ENCODE measurements at places on chromosomes 4 and X. TPM values are rescaled to one million over a fixed set of nuclear protein-coding genes. Genes with fewer than 3 reads are reported as not detected.

DNA sequence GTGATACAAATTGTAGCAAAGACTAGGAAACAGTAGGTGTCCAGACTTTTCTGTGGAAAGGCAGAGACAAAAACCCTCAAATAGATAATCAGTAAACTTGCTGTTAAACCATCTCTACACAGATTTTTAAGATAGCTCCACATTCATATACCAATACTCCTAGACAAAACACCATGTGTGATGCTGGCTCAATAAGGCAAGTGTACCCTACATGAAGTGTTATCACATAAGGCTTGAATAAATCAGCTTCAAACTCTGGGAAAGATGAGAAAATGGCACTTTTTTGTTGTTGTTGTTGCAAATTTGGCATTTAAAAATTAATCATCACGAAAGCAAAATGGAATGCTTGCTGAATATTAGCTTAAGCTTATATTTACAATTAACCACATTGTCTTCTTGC, 45.1 kb downstream of the DRD5 start:
- no peak overlapping the region for H3K4me3 ChIP-seq
- H3K27ac ChIP-seq = no peak overlapping the region
- no peaks in the 10 kb centered on the region for H3K36me3 ChIP-seq
- H3K4me1 ChIP-seq = no peaks in the 10 kb centered on the region
- DNase-seq = no peak
- H3K27me3 ChIP-seq = no peaks in the 10 kb centered on the region

GRCh38 chr4:107808572-107808971, 16.2 kb upstream of the SGMS2 start:
- no peaks in the 10 kb centered on the region for H3K36me3 ChIP-seq
- no peak overlapping the region for H3K27ac ChIP-seq
- no peaks in the 10 kb centered on the region for H3K4me1 ChIP-seq
- no peak overlapping the region for H3K4me3 ChIP-seq
- H3K27me3 ChIP-seq = no peaks in the 10 kb centered on the region

DNA sequence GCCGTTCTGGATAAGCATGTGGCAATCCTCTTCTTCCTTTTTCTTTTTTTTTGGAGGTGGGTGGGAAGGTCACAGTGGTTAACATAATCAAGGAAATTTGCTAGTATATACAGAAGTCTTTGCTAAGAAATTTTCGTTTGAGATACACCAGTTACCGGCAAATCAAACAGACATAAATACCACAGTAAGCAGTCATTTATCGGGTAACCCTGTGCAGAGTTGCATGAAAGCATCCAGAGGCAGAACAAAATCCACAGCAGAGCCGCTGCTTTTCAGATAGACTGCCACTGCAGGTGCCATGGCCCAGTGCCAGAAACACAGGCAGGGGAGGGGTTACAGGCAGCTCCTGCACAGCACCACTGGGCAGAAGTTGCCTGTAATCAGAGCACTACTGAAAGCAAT, 179.1 kb upstream of the MAB21L2 start:
- H3K4me1 ChIP-seq = no peaks in the 10 kb centered on the region
- no peak overlapping the region for H3K27ac ChIP-seq
- H3K4me3 ChIP-seq = no peak overlapping the region
- H3K27me3 ChIP-seq = no peaks in the 10 kb centered on the region
- DNase-seq = no peak

- no peaks in the 10 kb centered on the region for H3K27me3 ChIP-seq
- DNase-seq = no peak
- no peak overlapping the region for H3K4me3 ChIP-seq
- H3K27ac ChIP-seq = no peak overlapping the region
Measured at GRCh38 chrX:100674705-100675104, 30.7 kb downstream of the SRPX2 start.

GRCh38 chr4:55008166-55009056, 117.0 kb downstream of the KDR start:
- H3K4me1 ChIP-seq = peaks cover 10% of the 10 kb centered on the region
- no peak for DNase-seq
- no peak overlapping the region for H3K27ac ChIP-seq
- no peaks in the 10 kb centered on the region for H3K27me3 ChIP-seq
- H3K36me3 ChIP-seq = no peaks in the 10 kb centered on the region
- H3K4me3 ChIP-seq = no peak overlapping the region

DNA sequence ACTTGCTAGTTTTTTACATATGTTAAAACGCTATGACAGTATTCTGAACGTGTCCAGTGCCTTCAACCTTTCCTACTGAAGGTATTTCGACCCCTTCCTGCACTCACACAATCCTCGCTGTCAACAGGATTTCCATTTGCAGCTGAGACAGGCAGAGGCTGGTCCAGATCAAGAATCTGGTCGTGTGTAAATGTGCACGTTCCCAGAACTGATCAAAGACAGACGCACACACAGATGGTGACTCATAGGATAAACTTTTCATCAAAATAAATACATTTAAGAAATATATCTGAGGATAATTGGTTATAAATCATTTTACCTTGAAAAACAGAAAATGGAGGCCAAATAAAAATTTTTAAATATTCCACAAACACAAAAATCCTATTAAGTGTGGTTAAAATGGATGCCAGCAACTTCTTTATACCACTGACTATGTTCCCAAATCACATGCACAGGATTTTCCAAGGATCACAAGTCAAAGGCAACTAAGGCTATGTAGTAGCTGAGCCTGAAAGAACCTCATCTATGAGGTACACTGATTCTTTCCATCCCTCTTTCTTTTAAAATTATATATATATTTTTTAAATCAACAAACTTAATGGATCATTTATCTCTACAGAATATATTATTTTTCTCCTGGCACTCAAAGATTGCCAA, 85.9 kb downstream of the RNF150 start:
- H3K4me1 ChIP-seq = no peaks in the 10 kb centered on the region
- H3K27me3 ChIP-seq = no peaks in the 10 kb centered on the region
- no peak overlapping the region for H3K27ac ChIP-seq
- no peak overlapping the region for H3K4me3 ChIP-seq
- H3K36me3 ChIP-seq = no peaks in the 10 kb centered on the region

GRCh38 chr4:48178931-48179330, 44.9 kb upstream of the TXK start:
- H3K4me3 ChIP-seq = no peak overlapping the region
- DNase-seq = no peak
- H3K36me3 ChIP-seq = no peaks in the 10 kb centered on the region
- H3K27ac ChIP-seq = no peak overlapping the region
- no peaks in the 10 kb centered on the region for H3K27me3 ChIP-seq

- no peak for DNase-seq
- no peaks in the 10 kb centered on the region for H3K27me3 ChIP-seq
- H3K4me1 ChIP-seq = no peaks in the 10 kb centered on the region
- H3K27ac ChIP-seq = no peak overlapping the region
- H3K4me3 ChIP-seq = no peak overlapping the region
Measured at GRCh38 chrX:19174401-19175025, 52.2 kb upstream of the ADGRG2 start.

CORIN gene
- total RNA-seq = 0.46 TPM

SYTL5 gene
- total RNA-seq = 8.8 TPM

All from Caco-2 (cell line).